Tibial nerve (tissue), 4 donors: ENCODE measurements at places on chromosomes 1 and 21.

- no peak for DNase-seq
- H3K4me3 ChIP-seq = no peak overlapping the region
- H3K36me3 ChIP-seq = no peaks in the 10 kb centered on the region
Measured at GRCh38 chr1:7580923-7581753, 190.0 kb upstream of the VAMP3 start.

DNA sequence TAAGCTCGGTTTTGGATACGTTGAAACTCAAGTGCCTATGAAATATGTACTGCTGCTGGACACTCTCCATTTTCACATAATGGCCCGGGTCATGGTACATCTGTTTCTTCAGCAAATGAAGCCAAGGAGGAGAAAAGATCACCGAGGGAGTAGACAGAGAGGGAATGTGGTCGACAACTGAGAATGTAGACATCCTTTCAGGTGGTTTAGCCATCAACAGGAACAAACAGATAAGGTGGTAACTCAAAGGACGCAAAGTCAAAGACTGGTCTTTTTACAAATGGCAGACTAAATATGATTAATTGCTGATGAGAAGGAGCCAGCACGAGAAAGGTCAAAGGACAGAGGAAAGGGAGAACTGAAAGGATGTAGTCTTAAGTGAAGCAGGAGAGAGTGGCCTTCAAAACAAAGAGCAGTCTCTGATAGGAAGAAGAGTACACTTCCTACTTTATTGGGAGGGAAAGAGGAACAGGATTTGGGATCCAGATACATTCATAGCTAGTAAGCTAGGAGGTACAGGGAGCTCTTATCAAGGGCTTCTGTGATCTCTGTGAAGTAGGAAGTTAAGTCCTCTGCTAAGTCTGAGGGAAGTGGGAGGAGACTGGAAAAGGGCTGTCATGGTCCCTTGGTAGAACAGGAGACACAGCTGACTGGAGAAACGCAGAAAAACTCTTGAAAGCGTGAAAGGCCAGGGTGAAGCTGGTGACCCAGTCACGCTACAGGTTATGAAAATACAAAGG is 28.3 kb downstream of the NUP133 start:
- H3K27ac ChIP-seq = no peak overlapping the region
- no peaks in the 10 kb centered on the region for H3K27me3 ChIP-seq
- H3K4me3 ChIP-seq = no peak overlapping the region
- no peak for DNase-seq
- H3K4me1 ChIP-seq = peaks cover 3% of the 10 kb centered on the region
- H3K36me3 ChIP-seq = peaks cover 88% of the 10 kb centered on the region

DNA sequence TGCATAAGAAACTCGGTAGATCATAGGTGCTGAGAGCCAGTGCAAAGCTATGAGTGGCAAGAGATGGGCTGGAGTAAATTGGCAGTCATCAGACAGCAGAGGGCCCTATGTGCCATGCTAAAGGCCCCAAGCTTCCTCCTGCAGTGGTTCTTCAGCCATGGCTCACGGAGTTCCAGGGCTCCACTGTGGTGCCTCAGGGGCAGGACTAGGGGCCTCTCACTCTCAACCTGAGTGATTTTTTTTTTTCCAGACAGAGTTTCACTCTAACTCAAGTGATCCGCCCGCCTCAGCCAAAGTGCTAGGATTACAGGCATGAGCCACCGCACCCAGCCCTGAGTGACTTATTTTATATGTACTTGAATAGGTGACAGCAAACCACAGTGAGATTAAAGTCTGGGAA is 10.4 kb upstream of the GJA8 start:
- no peaks in the 10 kb centered on the region for H3K36me3 ChIP-seq
- no peak for DNase-seq
- H3K27me3 ChIP-seq = no peaks in the 10 kb centered on the region
- no peak overlapping the region for H3K27ac ChIP-seq
- H3K4me1 ChIP-seq = no peaks in the 10 kb centered on the region

DNA sequence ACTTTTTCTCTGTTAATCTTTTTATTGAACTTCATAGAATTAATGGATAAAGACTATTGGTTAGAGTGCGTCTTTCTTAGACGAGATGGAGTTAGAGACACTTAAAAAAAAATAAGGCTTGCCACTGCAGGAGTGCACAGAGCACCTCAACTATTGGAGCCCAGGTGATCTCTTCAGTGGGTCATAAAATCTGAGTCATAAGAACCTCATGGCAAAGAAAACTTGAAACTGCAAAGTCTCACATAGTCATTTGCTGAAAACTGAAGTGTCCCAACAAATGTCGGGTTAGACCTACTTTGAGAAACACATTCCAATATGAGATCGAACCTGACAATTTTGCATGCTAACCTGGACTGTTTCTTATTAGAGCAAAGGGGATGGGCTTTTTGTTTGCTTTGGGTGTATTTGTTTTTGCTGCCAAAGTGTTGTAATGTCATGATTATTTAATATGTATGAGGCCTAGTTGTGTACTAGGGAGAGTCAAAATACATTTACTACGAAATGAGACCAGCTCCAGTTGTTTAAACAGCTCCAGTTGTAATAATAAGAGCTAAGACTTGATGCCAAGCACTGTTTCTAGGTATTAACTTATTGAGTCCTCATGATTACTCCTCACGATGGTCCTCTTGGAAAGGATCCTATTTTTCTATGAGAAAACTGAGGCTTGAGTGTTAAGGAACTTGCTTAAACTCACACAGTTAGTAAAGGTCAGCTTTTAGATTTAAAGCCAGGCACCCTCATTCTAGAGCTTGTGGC is 65.1 kb downstream of the DDR2 start:
- H3K4me3 ChIP-seq = no peak overlapping the region
- no peaks in the 10 kb centered on the region for H3K36me3 ChIP-seq
- DNase-seq = no peak

- H3K27ac ChIP-seq = no peak overlapping the region
- H3K36me3 ChIP-seq = no peaks in the 10 kb centered on the region
- no peaks in the 10 kb centered on the region for H3K27me3 ChIP-seq
- DNase-seq = no peak
- H3K4me3 ChIP-seq = no peak overlapping the region
Measured at GRCh38 chr21:31847761-31848160, 25.1 kb upstream of the HUNK start.

DNA sequence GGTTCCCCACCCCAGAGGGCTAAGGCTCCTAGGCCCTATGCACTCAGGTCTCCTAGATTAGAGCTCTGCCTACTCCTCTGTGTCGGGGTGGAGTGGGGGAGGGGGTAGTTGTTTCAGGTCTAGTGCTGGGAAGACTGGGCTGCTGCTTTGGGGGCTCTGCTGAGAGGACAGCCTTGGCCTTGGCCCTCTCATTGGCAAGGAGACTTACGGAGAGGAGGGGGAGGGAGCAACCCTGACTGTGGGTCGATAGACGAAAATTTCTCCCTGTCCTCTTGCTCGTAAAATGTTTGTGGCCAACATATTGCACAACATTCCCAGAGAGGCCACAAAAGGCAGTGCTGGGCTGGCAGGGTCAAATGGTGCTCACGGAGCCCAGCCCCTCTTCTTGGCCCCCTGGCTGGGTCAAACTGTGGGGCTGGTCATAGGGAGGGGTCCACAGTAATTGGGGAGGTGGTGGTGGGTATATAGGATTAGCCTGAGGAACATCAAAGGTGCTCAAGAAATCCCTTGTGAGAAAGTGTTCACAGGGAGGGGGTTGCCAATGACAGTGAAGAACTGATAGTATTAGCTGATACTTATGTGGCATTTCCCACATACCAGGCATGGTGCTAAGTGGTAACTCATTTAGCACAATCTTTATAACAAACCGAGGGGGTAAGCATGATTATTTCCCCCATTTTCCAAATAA is 8.5 kb upstream of the DMBX1 start:
- DNase-seq = no peak
- no peak overlapping the region for H3K4me3 ChIP-seq
- H3K27ac ChIP-seq = no peak overlapping the region
- peaks cover 4% of the 10 kb centered on the region for H3K4me1 ChIP-seq
- no peaks in the 10 kb centered on the region for H3K36me3 ChIP-seq

DNA sequence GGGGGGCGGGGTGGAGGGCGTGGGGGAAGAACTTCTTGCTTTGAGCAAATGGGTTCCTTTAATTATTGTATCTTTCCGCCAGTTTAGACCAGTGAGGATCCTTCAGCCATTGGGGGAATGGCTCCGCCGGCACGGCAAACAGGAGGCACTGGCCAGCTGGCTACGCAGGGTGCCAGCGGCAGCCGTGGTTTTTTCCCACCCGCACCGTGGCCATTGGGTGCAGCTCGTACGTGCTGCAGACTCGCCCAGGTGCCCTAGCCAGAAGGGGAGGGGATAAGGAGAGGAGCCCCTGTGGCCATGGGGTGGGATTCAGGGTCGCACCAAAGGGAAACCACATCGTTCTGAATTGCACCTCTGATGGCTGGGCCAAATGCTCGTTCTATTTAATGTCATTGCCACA is 65.6 kb downstream of the RGSL1 start:
- no peaks in the 10 kb centered on the region for H3K36me3 ChIP-seq
- H3K27me3 ChIP-seq = no peaks in the 10 kb centered on the region
- H3K4me3 ChIP-seq = no peak overlapping the region
- H3K4me1 ChIP-seq = no peaks in the 10 kb centered on the region

DNA sequence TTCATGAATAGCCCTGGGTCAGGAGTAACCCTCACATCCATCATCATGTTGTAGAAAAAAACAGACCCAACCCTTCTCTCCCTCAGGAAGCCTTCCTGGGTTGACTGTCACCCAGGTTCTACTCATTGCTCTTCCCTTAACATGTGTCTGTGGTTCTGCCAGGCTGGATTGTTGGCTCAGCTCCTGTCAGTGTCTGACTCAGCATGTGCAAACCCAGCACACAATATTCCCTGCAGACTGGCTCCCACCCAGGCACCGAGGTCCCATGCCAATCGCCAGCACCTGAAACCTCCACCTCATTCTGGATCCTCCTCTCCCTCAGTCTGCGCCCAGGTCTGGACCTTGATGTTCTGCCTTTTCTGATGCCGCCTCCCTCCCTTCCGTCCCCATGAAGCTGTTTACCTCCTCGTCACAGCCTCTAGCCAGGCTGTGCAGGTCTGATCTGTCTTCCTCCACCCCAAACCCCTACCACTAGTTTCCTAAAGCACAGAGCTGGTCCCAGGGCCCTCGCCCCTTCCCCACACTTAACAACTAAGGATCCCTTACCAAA is 4.3 kb upstream of the S100A8 start:
- no peak overlapping the region for H3K27ac ChIP-seq
- H3K4me3 ChIP-seq = no peak overlapping the region
- DNase-seq = no peak
- no peaks in the 10 kb centered on the region for H3K4me1 ChIP-seq
- H3K27me3 ChIP-seq = no peaks in the 10 kb centered on the region
- H3K36me3 ChIP-seq = no peaks in the 10 kb centered on the region

GRCh38 chr1:207825409-207825695 is 73.5 kb downstream of the CD46 start:
- H3K4me1 ChIP-seq = no peaks in the 10 kb centered on the region
- H3K27ac ChIP-seq = peak overlapping the region; percentile 99
- H3K4me3 ChIP-seq = peak overlapping the region; percentile 45
- DNase-seq = no peak
- no peaks in the 10 kb centered on the region for H3K27me3 ChIP-seq
